ENCODE measurements at places on chromosomes 3 and 15.

DNA sequence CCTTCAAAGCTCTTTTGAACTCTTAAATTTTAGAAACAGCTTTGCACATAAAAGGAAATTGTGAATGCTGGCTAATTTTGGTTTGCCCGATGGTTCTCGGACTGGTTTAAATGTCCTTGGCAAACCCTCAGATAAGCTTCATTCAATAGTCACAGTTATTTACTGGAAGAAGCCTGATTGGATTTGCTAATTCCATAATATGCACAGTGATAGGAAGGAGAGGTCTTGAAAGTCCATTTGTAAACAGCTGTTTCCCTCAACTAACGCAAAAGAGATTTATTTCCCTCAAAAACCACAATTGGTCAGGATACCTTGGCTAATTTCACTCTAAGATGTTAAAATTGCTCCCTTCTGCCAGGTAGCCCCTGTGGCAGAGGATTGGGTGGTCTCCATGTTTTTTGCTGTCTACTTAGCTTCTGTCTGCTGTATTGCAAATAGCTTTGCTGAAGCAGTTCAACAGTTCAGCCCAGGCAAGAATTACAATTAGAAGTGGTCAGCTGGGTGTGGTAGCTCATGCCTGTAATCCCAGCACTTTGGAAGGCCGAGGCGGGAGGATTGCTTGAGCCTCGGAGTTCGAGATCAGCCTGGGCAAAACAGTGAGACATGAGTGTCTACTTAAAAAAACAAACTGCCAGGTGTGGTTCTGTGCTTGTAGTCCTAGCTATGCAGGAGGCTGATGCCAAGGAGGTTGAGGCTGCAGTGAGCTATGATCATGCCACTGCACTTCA is 30.6 kb upstream of the PROK2 start:
- DNase-seq: no peak

DNA sequence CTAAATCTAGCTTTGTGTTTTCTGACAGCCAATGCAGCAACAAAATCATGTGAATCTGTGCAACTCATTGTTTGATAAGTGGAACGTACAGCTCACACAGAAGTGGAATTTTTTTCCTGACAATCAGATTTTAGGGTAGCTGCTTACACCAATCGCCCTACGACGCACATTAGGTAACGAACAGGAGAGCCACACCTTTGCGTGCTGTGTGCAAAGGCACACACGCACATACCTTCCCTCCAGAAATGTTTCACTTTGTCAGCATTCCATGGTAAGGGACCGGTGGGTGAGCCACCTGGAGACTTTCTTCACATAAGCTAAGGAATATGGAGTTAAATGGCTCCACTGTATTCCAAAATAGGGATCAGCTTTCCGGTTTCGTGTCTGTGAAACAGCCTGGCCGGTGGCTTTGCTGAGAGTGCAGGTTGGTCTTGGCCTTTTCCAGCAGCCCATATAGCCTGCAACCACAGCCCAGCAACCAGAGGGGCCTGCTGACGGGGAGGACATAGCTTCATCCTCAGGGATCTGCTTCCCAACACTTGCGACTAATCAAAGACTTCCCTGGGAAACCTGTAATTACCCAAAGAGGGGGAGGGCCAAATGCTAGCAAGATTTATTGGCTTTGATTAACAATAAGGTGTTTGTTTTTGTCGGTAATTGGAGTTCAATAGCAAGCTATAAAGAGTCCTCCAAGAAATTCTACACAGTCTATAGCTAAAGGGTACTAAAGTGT is 145.3 kb downstream of the ADAMTS17 start:
- no peak for DNase-seq

GRCh38 chr3:153245661-153246060 is 83.6 kb downstream of the RAP2B start:
- no peak for DNase-seq

GRCh38 chr3:81492040-81492439 is 269.4 kb downstream of the GBE1 start:
- DNase-seq: no peak

DNA sequence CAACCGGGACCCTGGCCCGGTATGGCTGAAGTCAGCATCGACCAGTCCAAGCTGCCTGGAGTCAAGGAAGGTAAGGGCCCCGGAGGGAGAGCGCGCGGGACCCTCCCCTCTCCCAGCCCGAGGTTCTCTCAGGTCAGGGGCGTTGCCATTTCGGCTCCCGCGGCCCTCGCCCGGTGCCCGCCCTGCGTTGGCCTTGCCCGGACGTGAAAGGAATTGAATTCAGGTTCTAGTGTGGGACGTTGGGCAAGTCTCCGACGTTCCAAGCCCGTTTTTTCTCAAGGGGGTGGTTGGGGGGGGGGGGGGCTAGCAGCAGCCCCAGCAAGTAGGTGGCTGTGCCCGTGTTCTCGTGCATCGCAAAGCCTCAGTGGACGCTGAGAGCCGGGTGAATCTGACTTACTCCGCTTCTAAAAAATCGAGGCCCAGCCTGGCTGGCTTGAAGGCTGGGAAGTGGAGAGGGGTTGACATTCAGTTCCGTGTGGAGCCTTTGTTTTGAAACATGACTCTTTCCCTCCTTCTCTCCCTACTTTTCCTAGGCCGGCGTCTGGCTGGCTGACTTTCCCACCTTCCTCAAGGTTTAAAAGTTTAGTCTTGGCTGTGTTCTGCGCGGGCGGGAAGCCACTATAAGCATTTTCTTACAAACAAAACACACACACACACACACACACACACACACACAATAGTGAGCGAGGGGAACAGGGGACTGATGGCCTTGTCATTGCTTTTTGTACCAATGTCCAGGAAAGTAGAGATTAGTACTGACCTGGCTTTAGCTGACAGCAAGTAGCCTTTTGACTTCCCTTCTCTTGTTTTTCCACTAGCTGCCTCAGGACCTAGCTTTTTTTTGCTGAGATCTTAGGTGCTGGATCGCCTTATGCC is at the start of gene UTS2B:
Gene UTS2B, minus strand, starts transcription at position 873 of the 876 bp plus-strand sequence. CDS start 48,337 bp downstream, outside the sequence.
- DNase-seq: peak; percentile 12

DNA sequence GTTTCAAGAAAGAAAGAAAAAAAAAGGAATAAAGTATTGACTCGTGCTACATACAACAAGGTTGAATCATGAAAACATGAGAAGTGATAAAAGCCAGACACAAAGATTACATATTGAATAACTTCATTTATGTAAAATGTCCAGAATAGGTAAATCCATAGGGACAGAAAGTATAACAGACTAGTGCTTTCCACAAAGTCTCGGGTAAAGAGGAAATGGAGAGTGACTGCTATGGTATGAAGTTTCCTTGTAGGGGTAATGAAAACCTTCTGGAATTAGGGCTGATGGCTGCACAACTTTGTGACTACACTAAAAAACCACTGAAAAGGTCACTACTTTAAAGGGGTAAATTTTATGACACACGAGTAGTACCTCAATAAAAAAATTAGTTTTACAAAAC is 13.0 kb downstream of the LRRFIP2 start:
- DNase-seq: no peak

GRCh38 chr15:82959423-82959822 is 6.9 kb upstream of the HOMER2 start:
- no peak for DNase-seq

DNA sequence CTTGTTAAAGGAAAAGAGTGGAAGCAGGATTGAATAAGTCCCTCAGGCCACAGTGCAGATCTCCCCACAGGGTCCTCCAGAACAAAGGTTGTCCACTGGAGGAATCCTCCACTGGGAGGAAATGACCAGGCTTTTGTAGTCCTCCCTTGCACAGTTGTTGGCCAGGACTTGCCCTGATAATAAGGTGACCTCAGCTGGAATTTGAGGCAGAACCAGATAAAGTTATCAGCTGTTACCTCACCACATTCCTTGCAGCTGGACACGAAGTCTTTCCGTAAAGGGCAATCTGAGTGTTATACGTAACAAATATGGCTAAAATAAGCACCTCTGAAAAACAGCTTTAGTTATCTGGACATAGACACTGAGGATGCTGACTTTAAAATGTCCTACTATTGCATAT is 83.5 kb upstream of the NAALADL2 start:
- no peak for DNase-seq

GRCh38 chr15:59298225-59298853 is 74.3 kb downstream of the MYO1E start:
- DNase-seq: no peak

- no peak for DNase-seq
Observed at GRCh38 chr3:42376344-42376798, 34.0 kb downstream of the LYZL4 start.

DNA sequence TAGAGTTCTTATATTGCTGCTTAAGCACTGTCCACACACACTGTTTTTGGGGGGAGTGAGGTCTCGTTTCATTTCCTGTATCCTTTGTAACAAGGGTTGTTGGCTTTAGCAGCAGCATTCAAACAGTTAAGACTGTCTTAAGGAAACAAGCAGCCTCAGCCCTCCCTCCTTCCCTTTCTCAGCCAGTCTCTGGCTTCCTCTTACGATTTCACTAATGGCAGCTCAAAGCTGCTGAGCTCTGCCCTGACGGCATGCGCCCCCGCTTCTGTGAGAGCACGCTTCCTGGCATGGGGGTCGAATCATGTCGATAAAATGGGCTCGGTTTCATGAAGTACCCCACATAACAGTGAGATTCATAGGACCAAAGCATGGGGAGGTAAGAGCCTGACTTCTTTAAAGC is 105.0 kb downstream of the KLHL25 start:
- DNase-seq: no peak

- no peak for DNase-seq
Observed at GRCh38 chr15:70320482-70320881, 222.8 kb upstream of the TLE3 start.

GRCh38 chr3:69322158-69322509 is 63.8 kb downstream of the FRMD4B start:
- DNase-seq: no peak

GRCh38 chr15:40134885-40135284 is 26.0 kb upstream of the BUB1B start:
- DNase-seq: no peak

DNA sequence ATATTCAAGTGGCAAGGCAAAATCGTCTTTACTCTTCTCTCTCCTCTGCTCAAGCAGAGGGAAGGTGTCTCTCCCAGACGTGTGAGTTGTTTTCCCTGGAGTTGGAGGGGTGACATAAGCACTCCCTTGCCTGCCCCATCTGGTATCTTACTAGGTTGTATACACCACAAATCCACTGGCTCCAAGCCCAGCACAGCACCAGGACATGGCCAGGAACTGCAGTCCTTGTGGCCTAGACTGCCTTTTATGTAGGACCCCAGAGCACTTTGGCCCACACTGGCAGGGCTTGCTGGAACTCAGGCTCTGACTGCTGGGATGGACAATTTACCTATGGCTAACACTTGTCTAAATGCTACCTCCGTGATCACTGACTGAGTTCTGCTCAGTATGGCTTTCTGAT is 34.0 kb downstream of the DZIP3 start:
- no peak for DNase-seq

- DNase-seq: no peak
Observed at GRCh38 chr15:80107774-80108173, 45.0 kb upstream of the FAH start.

GRCh38 chr15:32987067-32987466 is 207.4 kb downstream of the FMN1 start:
- DNase-seq: no peak

DNA sequence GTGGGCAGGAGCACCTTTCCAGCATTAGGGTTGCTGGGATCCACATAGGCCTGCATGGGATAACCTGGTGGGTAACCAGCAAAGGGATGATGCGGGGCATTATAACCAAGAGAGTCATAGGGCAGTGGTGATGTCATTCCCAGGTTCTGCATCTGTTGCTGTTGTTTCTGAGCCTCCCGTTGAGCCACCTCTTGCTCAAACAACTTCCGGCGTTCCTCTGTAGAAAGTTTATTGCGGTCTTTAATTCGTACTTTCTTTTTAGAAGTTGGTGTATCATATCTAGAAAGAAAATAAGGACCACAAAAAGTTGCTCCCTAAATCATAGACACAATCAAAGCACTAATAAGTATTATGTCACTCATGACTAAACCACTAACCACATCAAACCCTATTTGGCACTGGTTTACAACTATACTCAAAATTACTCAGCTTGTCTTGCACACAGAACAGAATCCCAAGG is 77.8 kb downstream of the NBEAL2 start:
- DNase-seq: no peak

DNA sequence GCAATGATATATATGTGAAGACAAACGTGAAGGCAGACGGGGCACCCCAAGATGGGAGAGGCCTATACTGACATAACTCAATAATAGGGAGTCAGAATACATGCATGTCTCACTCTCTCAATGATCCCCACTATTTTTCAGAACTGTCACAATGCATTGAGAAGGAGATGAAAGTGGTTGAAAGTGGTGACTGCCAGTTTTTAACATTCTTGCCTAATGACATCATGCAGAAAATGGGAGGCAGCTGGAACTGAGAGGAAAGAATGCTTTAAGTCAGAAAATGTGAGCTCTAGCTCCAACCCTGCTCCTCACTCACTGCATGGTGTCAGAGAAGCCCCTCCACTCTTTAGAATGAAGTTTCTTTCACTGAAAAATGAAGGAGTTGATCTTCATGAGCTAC is 55.3 kb upstream of the P2RY1 start:
- DNase-seq: no peak

GRCh38 chr3:139671863-139672646 is 5.7 kb downstream of the NMNAT3 start:
- DNase-seq: no peak

GRCh38 chr3:122767540-122768372 is 25.9 kb downstream of the HSPBAP1 start:
- DNase-seq: no peak

DNA sequence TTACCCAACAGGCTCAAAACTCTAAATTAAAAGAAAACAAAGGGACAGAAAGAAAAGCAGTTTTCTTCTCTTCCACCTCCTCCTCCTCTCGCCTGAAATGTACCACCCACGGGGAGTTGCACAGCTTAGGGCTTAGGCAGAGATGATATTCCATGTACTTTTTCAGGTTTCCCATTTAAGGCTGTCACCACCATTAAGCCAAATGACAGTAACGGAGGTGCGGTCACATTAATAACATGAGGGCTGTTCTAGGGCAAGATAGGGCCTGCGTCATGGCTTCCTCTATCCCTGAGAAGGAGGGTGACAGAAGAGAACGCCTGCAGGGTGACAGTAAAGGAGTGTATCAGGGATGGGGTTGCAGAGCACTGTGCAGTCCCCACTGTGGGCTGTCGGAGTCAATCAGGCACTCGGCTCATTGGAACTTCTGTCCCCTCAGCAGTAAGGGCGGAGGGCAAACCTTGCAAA is 51.7 kb upstream of the TJP1 start:
- no peak for DNase-seq

DNA sequence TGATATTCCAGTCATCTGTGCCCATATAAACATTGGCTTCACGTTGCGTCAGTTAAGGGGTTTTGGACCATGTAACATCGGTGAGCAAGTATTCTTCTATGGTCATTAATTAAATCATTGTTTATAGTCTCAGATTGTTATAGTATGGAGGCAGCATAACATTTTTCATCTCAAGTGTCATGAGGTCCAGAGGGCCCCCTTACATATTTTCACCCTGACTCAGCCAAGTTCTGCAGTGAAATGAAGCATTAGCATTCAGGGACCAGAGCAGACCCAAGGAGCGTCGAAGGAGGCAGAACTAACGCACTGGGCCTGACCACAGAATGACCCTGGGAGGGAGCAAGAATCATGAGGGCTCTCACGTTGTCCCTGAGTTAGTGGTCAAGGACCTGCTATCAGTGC is 171.5 kb downstream of the LRTM1 start:
- DNase-seq: no peak

All from progenitor cell of endocrine pancreas (in vitro differentiated cells).